Hindlimb muscle (tissue), 1 donor: ENCODE measurements at places on chromosomes 4 and X.

GRCh38 chr4:108433832-108434231, 186.5 kb upstream of the RPL34 start:
- no peak for DNase-seq

DNA sequence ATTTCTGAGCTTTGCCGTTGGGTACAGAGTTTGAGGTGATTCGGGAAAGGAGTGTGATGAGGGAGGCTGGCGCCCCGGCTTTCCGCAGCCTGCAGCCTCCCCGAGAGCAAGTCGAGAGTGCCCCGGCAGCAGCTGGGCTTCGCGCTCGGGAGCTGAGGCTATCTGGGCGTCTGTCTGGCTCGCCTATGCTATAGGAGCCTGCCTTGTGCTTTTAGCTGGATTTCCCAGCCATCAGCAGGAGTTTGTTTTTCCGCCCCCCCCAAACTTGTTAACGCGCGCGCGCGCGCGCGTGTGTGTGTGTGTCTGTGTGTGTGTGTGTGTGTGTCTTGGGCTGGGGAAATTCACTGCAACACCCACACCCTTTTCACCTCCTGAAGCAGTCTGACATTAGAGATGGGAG, 765 bp upstream of the DGKK start:
- DNase-seq: no peak

- no peak for DNase-seq
Observed at GRCh38 chr4:12973522-12973921, 510.6 kb downstream of the RAB28 start.

DNA sequence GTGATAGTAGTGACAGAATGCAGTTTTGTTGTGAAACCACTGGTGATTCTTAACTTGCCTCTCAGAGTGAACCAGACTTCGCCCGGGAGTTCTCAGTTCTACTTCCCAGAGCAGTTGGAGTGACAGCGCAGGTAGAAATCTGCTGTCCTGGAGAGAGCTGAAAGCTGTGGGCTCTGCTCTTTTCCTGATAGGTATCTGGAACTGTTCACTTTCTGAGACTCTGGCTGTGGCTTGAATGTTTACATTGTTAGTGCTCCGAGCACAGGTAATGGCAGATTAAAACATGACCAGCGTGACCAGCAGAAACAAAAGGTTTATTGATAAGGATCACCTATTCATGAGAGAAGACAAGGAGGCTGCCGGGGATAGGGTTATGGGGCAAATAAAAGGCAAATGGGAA, 360.7 kb downstream of the BMPR1B start:
- DNase-seq: no peak

- no peak for DNase-seq
Observed at GRCh38 chrX:39308126-39308525, 506.9 kb downstream of the MID1IP1 start.
